GF-D8 (cell line): ENCODE measurements at places on chromosomes 5 and 9.

DNA sequence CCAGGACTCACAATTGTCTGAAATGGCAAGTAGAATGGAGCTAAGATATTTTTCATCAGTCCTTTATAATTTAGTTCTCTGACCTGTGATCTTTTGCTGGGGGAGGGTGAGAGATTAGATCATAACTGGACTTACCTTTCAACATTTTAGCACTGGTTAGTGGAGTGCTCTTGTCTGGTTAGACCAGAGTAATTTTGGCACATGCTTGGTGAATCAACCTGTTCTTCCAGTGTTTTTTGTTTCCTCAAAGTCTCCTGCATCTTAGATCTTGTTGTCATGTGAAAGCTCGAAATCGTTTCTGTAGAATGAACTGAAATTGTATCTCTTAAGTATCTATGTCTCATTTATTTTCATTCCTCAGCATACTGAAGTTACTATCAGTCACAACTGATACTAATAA lies 122.4 kb downstream of the TLE4 start:
- DNase-seq: no peak

- no peak for DNase-seq
Measured at GRCh38 chr9:79572608-79573411, 1.0 kb downstream of the TLE4 start.

- DNase-seq: no peak
Measured at GRCh38 chr5:157563929-157564716, 11.5 kb downstream of the ADAM19 start.

- DNase-seq: no peak
Measured at GRCh38 chr5:169063316-169063953, 237.5 kb downstream of the SLIT3 start.

DNA sequence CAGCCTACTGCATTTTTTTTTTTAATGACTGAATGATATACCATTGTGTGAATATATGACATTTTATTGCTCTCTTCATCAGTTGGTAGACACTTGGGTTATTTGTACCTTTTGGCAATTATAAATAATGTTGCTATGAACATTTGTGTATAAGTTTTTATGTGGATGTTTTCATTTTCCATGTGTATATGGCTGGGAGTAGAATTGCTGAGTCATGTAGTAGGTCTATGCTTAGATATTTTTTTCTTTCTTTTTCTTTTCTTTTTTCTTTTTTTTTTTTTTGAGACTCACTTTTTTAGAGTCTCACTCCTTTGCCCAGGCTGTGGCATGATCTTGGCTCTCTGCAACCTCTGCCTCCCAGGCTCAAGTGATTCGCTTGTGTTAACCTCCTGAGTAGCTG lies 32.9 kb upstream of the FAM120AOS start:
- no peak for DNase-seq

GRCh38 chr5:43190755-43191603 lies 1.0 kb upstream of the NIM1K start:
- no peak for DNase-seq

- no peak for DNase-seq
Measured at GRCh38 chr9:8653855-8654254, 854.3 kb upstream of the DMAC1 start.

DNA sequence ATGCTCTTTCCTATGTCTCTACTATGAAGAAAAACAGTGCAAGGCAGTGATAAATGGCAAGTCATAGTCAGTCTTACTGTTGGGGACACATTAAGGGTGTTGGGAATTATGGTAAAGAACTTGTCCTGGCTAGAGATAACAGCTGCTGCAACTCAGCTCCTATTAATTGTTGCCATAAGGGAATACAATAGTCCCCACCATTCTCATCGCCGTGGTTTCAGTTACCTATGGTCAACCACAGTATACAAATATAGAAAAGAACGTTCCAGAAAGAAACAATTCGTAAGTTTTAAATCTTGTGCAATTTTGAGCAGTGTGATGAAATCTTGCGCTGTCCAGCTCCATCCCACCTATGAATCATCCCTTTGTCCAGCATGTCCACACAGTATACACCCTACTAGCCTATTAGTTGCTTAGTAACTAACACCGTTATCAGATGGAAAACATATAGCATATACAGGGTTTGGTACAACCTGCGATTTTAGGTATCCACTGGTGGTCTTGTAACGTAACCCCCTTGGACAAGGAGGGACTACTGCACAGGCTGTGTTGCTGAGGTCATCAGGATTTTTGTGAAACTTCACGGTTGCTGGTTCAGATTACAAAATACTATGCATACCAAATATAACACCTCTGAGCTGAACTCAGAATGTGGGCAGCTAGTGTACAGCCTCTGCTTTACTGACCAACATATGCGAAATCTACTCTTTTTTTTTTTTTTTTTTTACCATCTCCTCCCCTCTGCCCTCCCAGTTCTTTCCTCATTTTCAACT lies 53.5 kb downstream of the ZFR start:
- no peak for DNase-seq

GRCh38 chr9:129232839-129233591 lies 55.0 kb upstream of the IER5L start:
- no peak for DNase-seq

GRCh38 chr5:112142769-112143270 lies 276.3 kb downstream of the EPB41L4A start:
- DNase-seq: no peak

- DNase-seq: no peak
Measured at GRCh38 chr5:131810510-131811249, 13.9 kb upstream of the FNIP1 start.

- DNase-seq: no peak
Measured at GRCh38 chr9:121634329-121635261, 16.8 kb upstream of the DAB2IP start.

- no peak for DNase-seq
Measured at GRCh38 chr9:89877051-89878002, 272.5 kb downstream of the GADD45G start.

GRCh38 chr9:71646131-71646530 lies 122.2 kb downstream of the CEMIP2 start:
- no peak for DNase-seq

DNA sequence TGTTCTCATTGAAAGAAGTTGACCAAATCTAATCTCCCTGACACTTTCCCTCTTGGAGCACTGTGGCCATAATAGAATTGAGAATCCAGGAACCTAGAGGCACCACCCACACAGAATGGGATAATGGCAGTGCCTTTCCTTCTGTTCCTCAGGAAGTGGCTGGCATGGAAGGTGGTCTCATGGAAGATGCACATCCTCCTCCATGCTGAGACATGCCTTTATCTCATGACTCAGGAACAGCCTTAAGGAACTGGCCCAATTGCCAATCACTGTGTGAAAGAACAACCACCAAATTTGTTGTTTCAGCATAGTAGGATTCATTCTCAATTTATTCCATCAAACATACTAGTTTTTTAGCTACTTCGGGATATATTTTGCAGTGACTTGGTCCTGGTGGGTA lies 137.5 kb upstream of the RASGRF2 start:
- DNase-seq: no peak

- no peak for DNase-seq
Measured at GRCh38 chr5:165783024-165783423, 2277.6 kb downstream of the MAT2B start.

- DNase-seq: no peak
Measured at GRCh38 chr5:73365301-73365853, 83.2 kb downstream of the FOXD1 start.
